ENCODE measurements at places on chromosomes 11 and 22.
A peak's percentile ranks its signal among the peaks of the same experiment; 100 is the strongest.

GRCh38 chr11:119157063-119157462 lies 8.2 kb downstream of the ABCG4 start:
- no peak for DNase-seq

DNA sequence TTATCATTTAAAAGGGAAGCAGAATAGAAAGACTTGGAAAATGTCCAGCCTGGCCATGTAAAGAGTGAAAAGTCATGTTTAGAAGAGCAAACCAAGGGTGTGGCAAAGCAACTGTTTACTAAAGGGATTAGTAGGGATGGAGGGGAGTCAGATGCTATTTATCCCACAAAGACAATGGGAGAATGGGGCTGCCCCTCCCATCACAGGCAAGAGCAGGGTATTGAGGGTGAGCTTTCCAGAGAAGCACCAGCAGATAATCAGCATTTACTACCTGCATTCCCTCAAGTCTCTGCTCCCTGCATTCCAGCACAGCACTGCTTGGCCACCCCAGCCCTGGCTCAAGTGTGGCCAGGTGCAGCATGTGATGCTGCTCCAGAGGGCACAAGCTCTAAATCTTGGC lies 18.5 kb upstream of the QSER1 start:
- no peak for DNase-seq

GRCh38 chr11:12505183-12505582 lies 127.8 kb downstream of the PARVA start:
- DNase-seq: no peak

DNA sequence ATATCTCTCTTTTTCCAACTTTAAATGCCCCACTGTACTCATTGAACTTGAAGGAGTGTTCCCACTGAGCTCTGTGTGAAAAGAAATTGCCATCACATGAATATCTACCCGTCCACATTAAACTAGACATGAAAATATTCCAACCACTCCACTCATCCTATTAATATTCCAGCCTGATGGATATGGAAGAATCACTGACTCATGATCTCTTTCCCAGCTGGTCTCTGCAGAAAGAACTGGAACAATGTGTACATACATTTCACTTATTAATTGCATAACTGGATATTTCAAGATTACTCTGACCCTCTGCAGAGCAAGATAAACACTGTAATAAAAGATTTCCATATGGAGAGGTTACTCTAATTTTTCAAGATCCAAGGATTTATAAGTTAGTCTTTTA lies 711.1 kb upstream of the LRRC4C start:
- peak; percentile 36 for DNase-seq

DNA sequence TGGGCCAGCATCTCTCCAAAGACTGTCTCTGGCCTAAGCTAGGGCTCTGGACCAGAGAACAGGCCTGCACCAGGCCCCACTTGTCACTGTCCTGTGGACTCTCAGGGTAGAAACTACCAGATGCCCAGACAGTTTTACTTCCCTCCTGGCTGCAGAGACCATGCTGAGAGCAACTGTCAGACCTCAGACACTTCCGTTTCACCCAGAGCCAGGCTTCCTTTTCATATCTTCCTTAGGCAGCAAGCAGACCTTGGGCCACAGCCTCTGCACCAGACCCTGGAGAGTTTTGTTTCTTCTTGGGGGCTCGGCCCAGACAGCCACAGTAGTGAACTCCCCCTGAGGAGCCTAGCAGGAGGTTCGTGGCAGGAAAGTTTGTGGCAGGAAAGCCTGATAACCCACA lies 12.1 kb upstream of the FCHSD2 start:
- no peak for DNase-seq

- no peak for DNase-seq
These were observed 16.3 kb downstream of the APOL5 start for GRCh38 chr22:35733791-35734516.

GRCh38 chr22:44326491-44326885 lies 13.7 kb upstream of the SHISAL1 start:
- DNase-seq: no peak

GRCh38 chr11:33724644-33725035 lies 11.6 kb downstream of the CD59 start:
- DNase-seq: no peak

- no peak for DNase-seq
These were observed 39.8 kb downstream of the KCNJ1 start for GRCh38 chr11:128827191-128827893.

DNA sequence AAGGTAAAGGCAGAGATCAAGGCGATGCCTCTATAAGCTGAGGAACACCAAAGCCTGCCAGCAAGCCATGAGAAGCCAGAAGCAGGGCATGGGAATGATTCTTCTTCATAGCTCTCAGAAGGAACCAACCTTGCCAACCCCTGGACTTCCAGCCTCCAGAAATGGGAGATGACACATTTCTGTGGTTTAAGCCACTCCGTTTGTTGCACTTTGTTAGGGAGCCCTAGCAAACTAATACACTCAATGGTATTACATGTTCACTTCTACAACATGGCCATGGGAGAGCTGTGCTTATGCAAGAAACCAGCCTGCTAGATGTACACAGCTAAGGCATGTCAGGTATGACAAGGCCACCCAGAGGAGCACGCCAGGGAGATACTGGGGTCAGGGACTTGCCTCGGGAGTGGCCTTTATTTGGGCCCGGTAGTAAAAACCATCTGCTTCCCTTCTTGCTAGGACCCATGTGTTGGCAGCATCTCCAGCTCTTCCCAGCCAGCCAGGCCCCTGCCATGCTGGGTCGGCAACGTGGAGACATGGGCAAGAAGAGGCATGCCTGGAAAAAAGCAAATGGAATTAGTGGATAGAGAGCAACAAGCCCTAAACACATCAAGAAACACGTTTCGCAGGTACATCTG lies 3.6 kb downstream of the C11orf16 start:
- no peak for DNase-seq

- DNase-seq: no peak
These were observed 128.2 kb downstream of the ST3GAL4 start for GRCh38 chr11:126483621-126484195.

DNA sequence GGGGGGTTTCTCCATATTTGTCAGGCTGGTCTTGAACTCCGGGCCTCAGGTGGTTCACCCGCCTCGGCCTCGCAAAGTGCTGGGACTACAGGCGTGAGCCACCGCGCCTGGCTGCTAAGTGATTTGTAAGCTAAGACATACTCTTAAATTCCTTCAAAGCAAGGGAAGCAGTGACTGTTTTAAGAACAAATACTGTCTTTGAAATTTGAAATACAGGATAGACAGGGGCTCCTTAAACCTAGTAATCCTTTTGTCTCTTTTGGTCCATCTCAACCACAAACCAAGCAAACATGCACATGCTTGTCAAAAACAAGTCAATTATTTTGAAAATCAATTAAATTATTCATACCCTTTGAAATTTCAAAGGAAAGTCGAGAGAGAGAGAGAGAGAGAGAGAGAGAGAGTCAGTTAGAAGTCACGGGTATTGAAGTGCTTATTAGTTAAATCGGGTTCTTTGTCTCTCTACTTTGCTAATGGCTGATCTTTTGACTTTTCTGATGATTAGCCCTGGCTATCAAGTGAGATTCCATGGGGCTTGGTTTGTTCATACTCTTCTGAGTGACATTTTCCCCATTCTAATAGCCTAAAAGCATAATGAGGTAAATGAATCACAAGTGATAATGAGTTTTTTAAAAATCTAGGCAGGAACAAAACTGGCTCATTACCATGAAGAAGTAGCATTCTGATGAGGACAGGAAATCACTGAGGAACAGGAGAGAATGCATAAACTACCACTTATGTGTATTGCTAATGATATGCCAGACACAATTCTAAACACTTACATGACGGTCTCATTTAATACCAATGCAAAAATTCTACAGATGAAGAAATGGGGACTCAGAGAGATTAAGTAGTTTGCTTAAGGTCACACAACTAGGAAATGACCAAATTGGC lies 48.0 kb downstream of the MCHR1 start:
- DNase-seq: no peak

DNA sequence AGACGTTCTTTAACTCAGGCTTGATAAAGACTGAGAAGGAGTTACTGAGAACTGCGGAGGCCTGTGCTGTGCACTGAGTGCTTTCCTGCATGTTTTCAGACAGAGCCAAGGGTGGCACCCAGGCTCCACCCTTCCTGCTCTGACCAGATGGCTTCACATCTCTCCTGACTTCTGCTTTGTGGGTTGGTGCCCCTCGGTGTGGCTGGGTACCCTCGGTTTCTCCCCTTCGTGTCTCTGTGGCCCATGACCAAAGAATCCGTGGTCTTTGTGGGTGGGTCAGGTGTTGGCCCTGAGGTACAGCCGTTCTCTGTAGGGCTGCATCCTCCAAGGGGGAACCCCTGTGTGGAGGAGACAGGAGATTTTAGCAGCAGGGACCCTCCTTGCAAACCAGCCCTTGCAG lies 34.3 kb downstream of the GRIK4 start:
- no peak for DNase-seq

DNA sequence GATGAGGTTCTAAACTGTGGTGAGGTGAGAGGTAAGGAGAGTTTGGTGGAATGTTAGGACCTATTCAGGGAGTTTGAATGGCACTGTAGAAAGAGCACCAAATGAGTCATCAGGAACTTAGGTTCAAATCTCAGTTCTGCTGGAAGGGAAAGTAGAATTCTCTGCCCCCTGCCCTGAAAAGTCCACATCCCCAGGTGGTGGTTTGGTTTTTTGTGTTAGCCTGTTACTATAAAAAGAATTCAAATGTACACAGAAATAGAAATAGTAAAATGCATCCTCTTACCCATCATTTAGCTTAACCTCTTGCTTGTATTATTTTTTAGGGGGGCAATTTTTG lies 20.2 kb downstream of the PPFIBP2 start:
- DNase-seq: no peak

- DNase-seq: peak; percentile 23
These were observed 17.8 kb downstream of the KIF18A start for GRCh38 chr11:28090052-28090749.

- DNase-seq: no peak
These were observed 73.3 kb upstream of the B3GAT1 start for GRCh38 chr11:134485316-134485715.

DNA sequence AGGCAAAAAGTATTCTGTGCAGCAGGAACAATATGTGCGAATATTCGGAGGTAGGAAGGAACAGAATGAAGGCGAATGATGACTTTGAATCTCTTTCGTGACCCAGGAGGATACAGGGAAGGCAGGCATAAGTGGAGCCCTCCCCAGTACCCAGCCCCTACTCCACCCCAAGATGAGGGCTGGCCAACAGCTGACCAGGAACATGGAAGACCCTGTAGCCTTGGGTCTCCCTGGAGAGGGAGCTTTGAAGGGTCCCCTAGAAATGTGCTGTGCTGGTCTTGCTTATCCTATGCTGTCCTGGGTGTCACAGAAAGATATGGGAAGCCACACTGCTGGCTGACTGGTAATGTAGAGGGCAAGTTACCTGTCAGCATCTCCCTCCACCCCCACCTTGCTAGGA lies 113.7 kb upstream of the NCAM1 start:
- DNase-seq: no peak

DNA sequence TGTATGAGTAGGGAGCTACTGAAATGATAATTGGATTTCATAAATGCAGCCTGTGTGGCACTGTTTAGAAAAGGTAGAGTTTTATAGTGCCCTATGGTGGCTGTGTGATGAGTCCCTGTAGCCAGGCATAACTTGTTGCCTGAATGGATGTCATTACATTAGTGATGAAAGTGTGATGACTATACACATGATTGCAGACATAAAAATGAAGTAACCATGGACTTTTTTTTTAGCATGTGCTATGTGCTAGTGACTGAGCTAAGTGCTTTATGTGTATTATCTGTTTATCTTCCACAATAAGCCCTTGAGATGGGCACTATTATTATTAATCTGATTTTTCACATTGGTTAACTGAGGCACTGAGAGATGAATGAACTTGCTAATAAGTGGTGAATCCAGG lies 13.5 kb upstream of the GRAMD1B start:
- no peak for DNase-seq

DNA sequence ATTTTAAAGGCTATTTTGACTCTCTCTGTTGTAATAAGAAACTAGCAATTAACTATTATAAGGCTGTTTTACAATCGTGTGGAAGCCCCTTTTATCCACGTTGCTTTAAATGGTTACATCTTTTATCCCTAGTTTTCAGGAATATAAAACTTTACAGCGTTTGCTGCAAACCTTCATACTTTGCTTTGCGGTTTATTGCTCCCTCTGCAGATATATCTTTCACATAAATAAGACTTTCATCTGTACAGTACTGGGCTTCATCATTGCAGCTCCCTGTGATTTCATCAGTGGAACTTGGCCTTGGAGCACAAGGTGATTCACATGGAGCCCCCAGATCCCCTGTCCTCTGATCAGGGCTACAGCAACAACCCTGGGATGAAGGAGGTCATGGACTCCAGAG lies 25.6 kb downstream of the HTR3A start:
- DNase-seq: no peak

DNA sequence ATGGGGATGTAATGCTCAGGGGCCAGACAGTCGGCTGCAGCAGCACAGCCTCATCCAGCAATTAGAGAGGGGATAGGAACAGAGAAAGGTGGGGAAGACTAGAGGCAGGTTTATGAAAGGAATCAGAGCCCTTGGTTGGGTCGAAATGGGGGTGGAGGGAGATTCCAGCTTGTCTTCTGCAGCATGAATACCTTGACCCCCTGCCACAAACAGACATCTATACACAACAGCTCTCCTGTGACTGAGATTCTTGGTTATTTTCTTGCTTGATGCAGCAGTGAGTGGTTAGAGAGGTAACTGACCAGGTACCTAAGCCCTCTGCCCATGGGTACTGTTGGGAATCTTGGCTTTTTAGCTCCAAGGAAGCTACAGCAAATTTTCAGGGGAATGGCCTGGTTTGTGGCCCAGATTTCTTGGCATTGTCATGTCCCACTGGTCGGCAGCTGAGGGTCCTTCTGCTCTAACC lies at the start of gene TRIM49D1:
TSS of gene TRIM49D1 (minus strand) at position 51 of the 466 bp plus-strand sequence. CDS start 4,535 bp downstream, outside the sequence.
- DNase-seq: no peak

- DNase-seq: no peak
These were observed 96.1 kb downstream of the MORC2 start for GRCh38 chr22:30872285-30873041.

DNA sequence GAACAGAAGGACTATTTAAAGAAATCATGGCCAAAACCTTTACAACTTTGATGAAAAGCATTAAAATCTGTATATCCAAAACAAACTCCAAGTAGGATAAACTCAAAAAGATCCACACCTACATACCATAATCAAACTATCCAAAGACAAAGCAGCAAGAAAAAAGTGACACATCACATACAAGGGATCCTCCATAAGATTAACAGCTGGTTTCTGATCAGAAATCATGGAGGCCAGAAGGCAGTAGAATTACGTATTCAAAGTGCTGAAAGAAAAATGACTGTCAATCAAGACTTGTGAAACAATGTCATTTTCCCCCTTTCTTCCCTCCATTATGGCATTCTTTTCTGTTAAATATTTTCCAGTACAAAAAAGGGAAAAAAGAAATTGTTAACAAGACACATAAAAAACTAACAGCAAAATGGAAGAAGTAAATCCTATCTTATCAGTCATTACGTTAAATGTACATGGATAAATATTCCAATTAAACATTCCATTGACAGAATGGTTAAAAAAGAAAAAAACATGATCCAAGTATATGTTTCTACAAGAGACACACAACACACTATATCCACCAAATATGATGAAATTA lies 34.2 kb upstream of the ARHGAP32 start:
- DNase-seq: no peak

DNA sequence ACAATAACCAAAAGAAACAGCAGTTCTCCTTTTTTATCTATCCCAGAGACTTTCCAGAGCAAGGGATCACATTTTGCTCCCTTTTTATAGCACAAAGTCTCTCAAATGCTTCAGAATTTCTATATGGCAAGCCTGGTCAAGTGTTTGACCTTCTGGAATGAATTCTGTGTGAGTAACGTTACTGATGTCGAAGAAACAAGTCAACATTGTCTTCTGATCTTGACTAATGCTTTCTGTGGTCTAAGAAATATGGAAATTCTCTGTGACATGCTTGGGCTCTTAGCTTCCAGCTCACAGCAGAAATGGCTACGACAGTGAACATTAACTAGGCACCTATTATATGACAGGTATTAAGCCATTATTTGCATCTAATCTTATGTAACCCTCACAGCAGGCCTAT lies 411.7 kb downstream of the CADM1 start:
- DNase-seq: no peak

All from AG04449 (cell line).